ENCODE measurements at places on chromosomes 4 and X.

GRCh38 chr4:184349283-184350039, 124.9 kb downstream of the IRF2 start:
- no peak for DNase-seq

DNA sequence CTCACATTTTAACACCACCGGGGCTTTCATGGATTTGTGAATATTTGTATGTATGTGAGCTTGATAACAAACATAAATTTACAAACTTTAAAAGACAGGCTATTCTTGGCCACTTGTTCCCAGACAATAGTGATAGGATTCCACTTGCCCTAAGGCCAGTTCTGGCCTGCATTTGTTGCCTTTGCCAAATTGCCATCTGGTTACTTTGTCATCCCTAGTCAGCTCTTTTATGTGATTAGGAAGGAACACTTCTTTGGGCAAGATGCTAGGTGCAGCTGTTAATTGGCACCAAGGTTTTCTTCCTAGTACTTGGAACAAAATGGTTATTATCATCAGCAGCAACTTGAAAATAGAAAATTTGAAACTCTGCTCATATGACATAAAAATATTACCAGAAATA, 63.3 kb downstream of the CCSER1 start:
- DNase-seq, result no peak

DNA sequence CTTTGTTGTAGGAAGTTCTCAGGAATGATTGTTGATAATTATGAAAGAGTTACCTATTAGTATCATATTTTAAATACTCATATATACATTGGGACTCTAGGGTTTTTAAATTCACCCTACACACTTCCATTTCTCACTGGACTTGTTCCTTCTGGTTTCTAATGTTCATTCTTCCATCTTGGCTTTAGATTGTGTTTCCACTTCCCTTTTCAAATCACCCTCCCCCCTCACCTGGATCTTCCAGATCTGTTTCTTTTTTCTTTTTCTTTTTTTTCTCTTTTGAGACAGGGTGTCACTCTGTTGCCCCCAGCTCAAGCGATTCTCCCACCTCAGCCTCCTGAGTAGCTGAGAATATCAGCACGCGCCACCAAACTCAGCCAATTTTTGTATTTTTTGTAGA, 6.7 kb upstream of the KIT start:
- no peak for DNase-seq

GRCh38 chrX:3659761-3660160, 53.7 kb downstream of the PRKX start:
- DNase-seq, result no peak

- no peak for DNase-seq
Measured at GRCh38 chrX:2691543-2692220, 587 bp downstream of the CD99 start.
